ENCODE measurements at places on chromosomes 5 and 9.
A peak's percentile ranks its signal among the peaks of the same experiment; 100 is the strongest.

GRCh38 chr9:10014889-10015288, 597.9 kb downstream of the PTPRD start:
- no peaks in the 10 kb centered on the region for H3K27me3 ChIP-seq
- no peaks in the 10 kb centered on the region for H3K36me3 ChIP-seq
- no peaks in the 10 kb centered on the region for H3K4me1 ChIP-seq
- no peak for DNase-seq
- no peak overlapping the region for H3K4me3 ChIP-seq

DNA sequence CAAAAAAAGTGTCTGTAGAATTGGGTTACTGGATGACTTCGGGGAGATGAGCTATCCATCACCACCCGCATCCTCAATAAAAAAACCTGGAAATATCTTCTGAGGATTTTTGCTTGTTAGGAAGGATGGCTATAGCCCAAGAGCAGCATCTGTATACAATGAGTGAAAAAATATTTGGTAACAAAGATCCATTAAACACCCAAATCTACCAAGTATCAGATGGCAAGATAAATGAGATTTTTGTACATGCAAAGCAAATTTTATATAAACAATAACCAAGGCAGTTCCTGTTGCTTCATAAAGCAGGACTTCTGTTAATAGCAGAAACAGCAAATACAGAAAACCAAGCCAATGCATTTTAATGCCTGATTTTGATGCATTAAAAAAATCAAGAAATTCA, 166.6 kb downstream of the SLC28A3 start:
- H3K36me3 ChIP-seq: no peaks in the 10 kb centered on the region
- DNase-seq: no peak
- no peak overlapping the region for H3K4me3 ChIP-seq
- H3K27me3 ChIP-seq: no peaks in the 10 kb centered on the region
- H3K27ac ChIP-seq: no peak overlapping the region

DNA sequence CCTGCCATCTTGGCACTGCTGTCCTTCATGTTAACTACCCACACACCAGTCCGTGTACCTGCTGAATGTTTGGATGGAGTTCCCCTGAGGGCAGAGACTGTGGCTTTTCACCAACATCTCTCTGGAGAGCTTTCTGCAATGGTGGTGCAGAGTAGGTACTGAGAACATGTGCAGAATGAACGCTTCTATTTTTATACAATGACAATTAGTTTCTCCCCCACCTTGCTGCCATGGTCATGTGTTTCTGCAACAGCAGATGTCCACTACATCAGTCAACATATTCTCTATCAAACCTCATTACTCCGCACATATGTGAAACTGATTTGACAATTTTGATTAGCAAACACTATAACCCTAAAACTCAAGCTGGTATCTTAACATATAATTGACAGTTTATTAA, 14.5 kb downstream of the PTCH1 start:
- H3K27ac ChIP-seq: no peak overlapping the region
- no peak overlapping the region for H3K4me3 ChIP-seq
- H3K36me3 ChIP-seq: no peaks in the 10 kb centered on the region
- H3K4me1 ChIP-seq: no peaks in the 10 kb centered on the region
- no peak for DNase-seq

DNA sequence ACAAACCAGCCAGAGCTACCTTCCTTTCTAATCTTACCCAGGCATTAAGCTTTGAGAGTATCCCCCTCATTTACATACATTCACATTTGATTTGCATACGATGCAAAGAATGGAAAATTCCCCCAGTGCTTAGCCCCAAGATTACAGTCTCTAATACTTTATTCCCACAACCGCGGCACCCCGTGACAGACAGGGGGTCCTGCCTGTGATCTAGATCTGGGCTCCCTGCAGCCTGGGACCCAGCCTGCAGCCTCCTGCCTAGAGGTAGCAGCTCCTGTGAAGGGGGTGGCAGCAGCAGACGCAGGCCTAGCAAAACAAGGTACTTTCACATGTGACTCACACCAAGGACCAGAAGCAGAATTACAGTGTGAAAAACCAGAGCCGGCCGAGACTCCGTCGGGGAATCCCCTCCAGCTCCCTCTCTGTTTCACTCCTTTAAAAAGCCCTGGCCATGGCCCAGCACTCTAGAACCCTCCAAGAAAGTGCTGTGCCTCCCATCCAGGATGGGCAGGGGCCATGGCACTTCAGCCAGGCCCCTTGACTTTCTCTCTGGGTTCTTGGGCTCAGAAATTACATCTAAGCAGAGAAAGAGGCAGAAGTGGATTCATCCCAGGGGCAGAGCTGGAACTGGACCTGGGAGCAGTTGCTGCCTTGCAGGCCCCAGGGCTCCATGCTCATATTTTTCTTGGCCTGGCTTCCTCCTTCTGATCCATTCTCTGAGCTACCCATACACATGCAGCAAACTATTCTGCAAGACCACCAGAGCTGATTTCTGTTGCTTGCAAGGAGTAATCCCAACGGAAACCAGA, 14.0 kb upstream of the TCF7 start:
- peak overlapping the region; percentile 53 for H3K27ac ChIP-seq
- H3K4me3 ChIP-seq: no peak overlapping the region
- DNase-seq: no peak
- peaks cover 20% of the 10 kb centered on the region for H3K4me1 ChIP-seq
- no peaks in the 10 kb centered on the region for H3K36me3 ChIP-seq

DNA sequence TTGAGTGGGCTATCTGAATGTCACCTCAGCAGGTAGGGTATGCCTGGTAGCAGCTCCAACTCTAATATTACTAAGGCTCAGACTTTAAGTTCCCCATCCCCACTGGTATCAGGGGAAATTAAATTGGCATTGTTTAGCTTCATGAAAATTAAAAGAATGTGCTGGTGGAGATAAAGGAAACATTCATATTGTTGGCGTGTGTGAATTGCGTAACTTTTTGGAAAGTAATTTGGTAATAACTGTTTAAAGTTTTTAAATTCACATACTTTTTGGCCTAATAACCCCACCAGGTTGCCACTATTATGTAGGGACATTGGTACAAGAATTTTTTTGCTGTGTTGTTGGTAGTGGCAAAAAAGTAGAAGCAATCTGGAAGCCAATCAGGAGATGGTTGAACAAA, 29.4 kb downstream of the TNPO1 start:
- H3K4me1 ChIP-seq: peaks cover 9% of the 10 kb centered on the region
- no peaks in the 10 kb centered on the region for H3K27me3 ChIP-seq
- H3K36me3 ChIP-seq: no peaks in the 10 kb centered on the region
- H3K4me3 ChIP-seq: no peak overlapping the region
- no peak for DNase-seq

DNA sequence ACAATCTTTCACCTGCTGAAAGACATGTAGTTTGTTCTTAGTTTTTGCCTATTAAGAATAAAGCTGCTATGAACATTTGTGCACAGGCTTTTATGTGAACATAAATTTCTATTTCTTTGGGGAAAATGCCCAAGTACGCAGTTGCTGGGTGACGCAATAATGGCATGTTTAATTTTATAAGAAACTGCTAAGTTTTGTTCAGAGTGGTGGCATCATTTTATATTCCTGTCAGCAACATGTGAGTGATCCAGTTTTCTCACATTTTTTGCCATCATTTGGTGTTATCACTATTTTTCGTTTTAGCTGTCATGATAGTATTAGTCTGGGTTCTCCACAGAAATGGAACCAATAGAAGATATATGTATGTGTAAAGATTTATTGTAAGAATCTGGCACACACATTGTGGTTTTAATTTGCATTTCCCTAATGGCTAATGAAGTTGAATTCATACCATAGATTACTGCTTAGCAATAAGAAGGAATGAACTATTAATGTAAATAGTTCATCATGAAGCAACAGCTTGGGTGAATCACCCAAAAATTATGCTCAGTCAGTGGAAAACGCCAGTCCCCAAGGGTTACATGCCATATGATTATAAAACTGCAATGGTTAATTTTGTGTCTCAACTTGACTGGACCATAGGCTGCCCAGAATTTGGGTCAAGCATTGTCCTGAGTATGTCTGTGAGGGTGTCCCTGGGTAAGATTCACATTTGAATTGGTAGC, 358.6 kb downstream of the MSX2 start:
- no peaks in the 10 kb centered on the region for H3K27me3 ChIP-seq
- H3K4me3 ChIP-seq: no peak overlapping the region
- DNase-seq: no peak
- no peaks in the 10 kb centered on the region for H3K4me1 ChIP-seq
- no peaks in the 10 kb centered on the region for H3K36me3 ChIP-seq

GRCh38 chr9:28203036-28203435, 629.8 kb upstream of the C9orf72 start:
- no peak overlapping the region for H3K4me3 ChIP-seq
- no peak overlapping the region for H3K27ac ChIP-seq
- H3K36me3 ChIP-seq: no peaks in the 10 kb centered on the region
- no peaks in the 10 kb centered on the region for H3K27me3 ChIP-seq
- H3K4me1 ChIP-seq: no peaks in the 10 kb centered on the region

DNA sequence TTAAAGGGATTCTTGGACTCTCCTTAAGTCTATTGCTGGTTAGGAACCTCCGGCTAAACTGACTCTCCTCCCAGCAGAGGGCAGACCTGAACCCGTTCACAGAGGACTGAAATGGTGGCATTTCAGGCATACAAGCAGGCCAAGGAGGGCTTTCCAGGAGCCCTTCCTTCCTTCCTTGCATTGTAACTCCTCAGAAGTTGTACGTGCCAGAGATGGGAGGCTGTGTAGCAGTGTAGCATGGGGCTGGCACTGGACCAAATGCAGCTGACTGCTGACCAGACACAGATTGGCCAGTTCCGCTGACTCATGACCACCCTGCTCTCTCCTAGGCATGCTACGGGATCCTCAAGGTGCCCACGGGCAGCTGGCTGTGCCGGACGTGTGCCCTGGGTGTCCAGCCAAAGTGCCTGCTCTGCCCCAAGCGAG, 36.4 kb downstream of the JADE2 start:
- no peaks in the 10 kb centered on the region for H3K4me1 ChIP-seq
- no peak for DNase-seq
- H3K27ac ChIP-seq: peak overlapping the region; percentile 3

GRCh38 chr5:165795073-165795472, 2289.7 kb downstream of the MAT2B start:
- H3K36me3 ChIP-seq: no peaks in the 10 kb centered on the region
- no peaks in the 10 kb centered on the region for H3K4me1 ChIP-seq
- H3K27me3 ChIP-seq: no peaks in the 10 kb centered on the region
- H3K4me3 ChIP-seq: no peak overlapping the region
- H3K27ac ChIP-seq: no peak overlapping the region

DNA sequence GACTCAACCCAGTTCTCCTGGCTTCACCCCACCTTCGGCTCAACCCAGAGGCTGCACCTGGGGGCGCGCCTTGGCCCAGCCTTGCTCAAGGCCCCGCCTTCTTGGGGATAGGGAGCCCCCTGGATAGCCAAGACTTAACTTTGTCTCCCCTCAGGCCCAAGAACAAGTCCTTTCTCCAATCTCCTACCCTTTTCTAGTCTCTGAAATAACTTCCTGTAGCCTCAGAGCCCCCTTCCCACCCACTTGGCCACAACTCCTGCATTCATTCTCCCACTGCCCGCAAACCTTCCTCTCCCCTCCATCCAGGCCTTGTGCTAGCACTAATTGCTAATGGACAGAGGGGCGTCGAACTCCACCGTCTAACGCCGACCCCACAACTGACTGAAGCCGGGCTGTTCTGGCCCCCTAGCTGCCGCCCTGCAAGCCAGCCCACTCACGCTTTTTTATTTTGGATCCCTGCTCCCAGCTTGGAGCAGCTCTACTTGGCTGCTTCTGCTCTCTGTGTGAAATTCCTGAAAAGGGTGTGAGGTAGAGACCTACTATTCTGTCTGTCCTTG, 579 bp upstream of the ASTN2 start:
- H3K4me3 ChIP-seq: peak overlapping the region; percentile 58
- no peak for DNase-seq
- peaks cover 40% of the 10 kb centered on the region for H3K4me1 ChIP-seq
- no peak overlapping the region for H3K27ac ChIP-seq

DNA sequence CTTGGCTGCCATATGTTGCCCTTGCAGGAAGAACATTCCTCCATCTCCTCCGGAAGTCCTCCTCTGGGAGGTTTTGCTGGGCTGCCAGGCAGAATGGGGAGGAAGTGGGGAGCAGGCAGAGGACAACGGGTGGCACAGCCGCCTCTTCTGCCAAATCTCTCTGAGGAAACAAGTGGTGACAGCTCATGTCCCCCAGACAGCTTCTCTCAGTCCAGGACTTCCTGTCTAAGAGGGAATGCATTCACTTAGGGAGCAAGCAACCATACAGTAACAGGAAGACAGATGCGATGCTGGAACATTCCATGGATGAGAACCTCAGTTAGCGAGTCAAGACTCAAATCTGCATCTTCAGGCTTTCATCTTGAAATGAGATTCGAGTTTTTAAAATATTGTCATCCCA, 701.0 kb downstream of the SEMA5A start:
- no peaks in the 10 kb centered on the region for H3K4me1 ChIP-seq
- no peaks in the 10 kb centered on the region for H3K36me3 ChIP-seq
- DNase-seq: no peak
- no peaks in the 10 kb centered on the region for H3K27me3 ChIP-seq

GRCh38 chr5:154010660-154011059, 28.1 kb downstream of the FAM114A2 start:
- peaks cover 22% of the 10 kb centered on the region for H3K36me3 ChIP-seq
- no peak overlapping the region for H3K27ac ChIP-seq
- no peak for DNase-seq
- H3K27me3 ChIP-seq: no peaks in the 10 kb centered on the region
- H3K4me1 ChIP-seq: no peaks in the 10 kb centered on the region

DNA sequence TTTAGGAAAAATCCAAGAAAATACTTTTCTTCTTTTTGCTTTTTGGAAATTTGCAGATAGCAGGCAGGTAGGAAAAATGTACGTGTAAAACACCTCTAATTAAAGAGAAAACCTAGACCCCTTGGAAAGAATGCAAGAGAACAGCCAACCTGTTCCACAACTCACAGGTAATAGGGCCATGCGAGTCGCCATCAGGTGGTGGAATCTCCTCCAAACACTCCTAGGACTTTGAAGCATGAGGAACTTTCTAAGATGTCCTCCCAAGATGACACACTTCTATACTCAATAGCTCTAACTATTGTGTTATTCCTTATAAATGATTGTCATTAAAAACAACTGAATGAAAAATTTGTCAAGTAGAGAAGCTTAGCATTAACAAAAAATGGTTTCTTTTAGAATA, 174.0 kb downstream of the TMC1 start:
- H3K4me3 ChIP-seq: no peak overlapping the region
- H3K27me3 ChIP-seq: no peaks in the 10 kb centered on the region
- no peaks in the 10 kb centered on the region for H3K36me3 ChIP-seq
- no peaks in the 10 kb centered on the region for H3K4me1 ChIP-seq

DNA sequence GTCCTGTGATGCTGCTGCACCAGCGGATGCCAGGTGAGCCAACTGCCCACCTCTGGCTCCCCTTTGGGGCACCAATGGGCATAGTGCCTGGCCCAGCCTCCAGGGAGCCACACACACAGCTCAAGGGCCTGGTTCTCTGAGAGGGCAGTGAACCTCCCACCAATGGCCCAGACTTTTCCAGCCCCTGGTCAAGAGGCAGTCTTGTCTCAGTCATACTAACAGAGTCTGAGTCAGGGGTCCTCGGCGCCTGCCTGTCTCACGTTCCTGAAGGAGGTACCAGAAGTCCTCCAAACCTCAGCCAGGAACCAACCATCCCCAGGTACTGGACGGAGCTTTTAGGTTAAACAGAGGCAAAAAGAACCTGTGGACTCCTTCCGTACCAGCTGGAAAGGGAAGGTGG, 121.1 kb downstream of the C5orf15 start:
- no peak for DNase-seq
- H3K36me3 ChIP-seq: no peaks in the 10 kb centered on the region
- no peak overlapping the region for H3K27ac ChIP-seq
